ENCODE measurements at places on chromosomes 2 and 18.

- DNase-seq, result no peak
Observed at GRCh38 chr18:4453567-4453873, 1.6 kb downstream of the DLGAP1 start.

- no peak for DNase-seq
Observed at GRCh38 chr2:170238776-170239175, 60.8 kb downstream of the MYO3B start.

- DNase-seq, result no peak
Observed at GRCh38 chr2:76296438-76296837, 585.7 kb upstream of the GCFC2 start.

DNA sequence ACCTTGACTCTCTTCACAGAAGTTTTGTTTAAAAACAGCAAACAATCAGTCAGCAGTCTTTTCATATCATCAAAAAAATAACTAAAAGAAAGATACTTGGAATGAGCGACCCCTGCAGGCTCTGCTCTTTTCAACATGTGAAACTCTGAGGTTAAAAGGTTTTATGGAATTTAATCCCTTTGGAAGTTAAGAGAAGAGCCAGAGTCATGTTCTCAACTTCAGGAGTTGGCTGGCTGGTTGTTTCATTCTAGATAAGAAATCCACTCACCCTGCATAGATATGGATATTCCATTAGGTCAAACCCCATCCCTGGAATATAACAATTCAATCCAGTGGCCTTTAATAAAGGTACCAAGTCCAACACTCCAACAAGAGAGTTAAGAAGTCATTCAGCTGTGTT, 115.6 kb upstream of the RMDN2 start:
- no peak for DNase-seq

GRCh38 chr2:196586511-196586991, 53.0 kb upstream of the CCDC150 start:
- DNase-seq, result no peak

DNA sequence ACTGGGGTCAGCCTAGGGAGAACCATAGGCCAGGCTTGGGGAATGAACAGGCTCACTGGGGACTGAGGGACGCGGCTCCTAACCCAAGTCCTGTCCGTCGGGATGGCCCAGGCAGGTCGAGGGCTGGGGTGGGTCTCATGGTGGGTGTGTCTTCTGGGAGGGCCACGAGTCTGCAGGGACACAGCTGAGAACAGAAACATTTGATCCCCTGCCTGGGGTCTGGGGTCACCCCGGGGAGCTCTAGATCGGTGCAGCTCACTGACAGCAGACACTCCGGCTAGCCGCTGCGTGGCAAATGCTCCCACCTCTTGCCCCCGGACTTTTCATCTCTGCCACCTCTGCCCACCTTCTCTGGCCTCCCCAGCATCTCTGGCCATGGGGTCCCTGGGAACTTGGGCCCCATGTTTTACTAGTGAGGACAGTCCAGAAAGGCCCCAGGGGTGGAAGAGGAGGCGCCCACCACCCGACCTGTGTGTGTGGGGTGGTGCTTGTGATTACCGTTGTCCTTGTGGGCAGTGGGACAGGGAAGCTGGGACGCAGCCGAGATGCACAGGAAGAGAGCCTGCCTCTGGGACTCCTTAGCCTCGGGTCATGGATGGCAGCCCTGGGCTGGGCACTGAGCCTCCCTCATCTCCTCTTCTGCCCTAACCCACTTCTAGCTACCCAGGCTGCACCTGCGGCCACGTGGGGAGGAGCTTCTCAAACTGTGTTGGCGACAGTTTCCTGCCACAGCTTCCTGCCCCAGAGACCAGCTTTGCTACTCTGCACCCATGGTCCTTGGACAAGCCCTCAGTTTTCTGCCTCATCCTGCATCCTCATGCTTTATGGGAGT, 4.9 kb downstream of the ZAP70 start:
- DNase-seq, result peak; percentile 58

DNA sequence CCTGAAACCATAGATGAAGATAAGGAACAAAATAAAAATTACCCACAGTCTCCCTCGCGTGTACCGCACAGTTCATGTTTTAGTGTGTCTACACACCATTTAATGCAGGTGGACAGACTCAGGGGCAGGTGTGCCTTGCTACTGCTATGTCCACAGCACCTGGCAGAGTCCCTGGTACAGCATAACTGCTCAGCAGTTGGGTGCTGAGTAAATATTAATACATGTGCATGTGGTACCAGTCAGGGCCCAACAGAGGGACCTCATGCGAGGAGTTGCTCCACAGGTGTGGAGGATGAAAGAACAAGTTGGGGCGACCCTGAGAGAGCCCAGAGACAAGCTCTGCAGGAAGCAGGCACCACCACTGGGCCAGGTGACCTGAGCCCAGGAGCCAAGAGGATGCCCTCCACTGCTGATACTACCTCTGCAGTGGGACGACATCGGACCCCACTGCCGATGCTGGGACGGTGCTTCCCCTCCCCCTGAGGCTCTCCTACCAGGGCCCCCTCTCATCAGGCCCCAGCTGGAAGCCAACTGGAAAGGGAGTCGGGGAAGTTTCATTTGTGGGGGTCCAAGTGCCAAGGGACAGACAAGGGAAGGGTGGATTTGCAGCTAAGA, 100.8 kb downstream of the NEDD4L start:
- DNase-seq, result no peak

DNA sequence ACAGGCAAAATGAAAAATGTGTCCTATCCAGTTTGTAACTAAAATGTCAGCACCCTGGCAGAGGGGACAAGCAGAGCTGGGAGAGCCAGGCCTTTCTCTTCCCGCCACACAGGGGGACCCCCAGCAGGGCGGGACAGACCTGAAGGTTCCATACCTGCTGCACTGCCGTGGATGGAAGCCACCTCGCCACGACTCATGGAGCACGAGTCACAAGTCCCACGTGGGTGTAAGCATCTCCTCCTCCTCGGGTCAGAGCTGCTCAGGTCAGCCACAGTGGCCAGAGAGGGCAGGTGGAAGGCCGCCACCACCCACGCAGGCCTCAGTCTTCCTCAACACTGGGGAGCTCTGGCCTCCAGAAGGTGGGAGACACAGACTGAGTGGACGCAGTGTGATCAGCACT, 21.0 kb downstream of the C1QL2 start:
- no peak for DNase-seq

GRCh38 chr2:203654826-203655225, 51.6 kb upstream of the CD28 start:
- no peak for DNase-seq

- no peak for DNase-seq
Observed at GRCh38 chr2:80030135-80030534, 274.4 kb downstream of the LRRTM1 start.

- DNase-seq, result no peak
Observed at GRCh38 chr2:20190876-20191713, 33.8 kb downstream of the SDC1 start.

GRCh38 chr2:237473878-237474441, 13.1 kb upstream of the MLPH start:
- DNase-seq, result no peak

- no peak for DNase-seq
Observed at GRCh38 chr2:185477452-185477851, 261.2 kb upstream of the FSIP2 start.

DNA sequence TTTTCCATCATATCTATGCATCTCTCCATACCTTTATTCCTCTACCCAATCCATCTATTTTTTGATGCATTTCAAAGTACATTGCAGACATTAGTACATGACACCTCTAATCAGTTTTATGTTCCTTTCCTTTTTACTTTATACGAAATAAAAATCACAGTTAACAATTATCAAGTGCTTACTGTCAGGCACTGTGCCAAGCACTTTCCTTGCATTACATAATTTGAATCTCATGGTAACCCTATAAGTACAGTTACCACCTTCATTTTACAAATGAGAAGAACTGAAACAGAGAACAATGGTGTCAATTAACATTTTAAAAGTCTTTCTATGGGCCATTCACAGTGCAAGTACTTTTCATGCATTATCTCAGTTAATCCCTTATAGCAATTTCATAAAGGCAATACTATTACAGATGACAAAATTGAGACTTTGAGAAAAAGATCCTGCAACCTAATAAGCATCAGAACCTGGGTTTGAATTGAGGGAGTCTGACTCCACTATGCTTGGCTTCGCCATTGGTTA, 544.4 kb upstream of the TNP1 start:
- DNase-seq, result no peak

GRCh38 chr2:145413261-145414030, 893.5 kb upstream of the ZEB2 start:
- DNase-seq, result no peak

- no peak for DNase-seq
Observed at GRCh38 chr18:59093668-59094067, 46.0 kb upstream of the SEC11C start.

- DNase-seq, result no peak
Observed at GRCh38 chr2:148814860-148815419, 60.1 kb upstream of the KIF5C start.

- no peak for DNase-seq
Observed at GRCh38 chr18:77512152-77512551, 262.5 kb downstream of the GALR1 start.

DNA sequence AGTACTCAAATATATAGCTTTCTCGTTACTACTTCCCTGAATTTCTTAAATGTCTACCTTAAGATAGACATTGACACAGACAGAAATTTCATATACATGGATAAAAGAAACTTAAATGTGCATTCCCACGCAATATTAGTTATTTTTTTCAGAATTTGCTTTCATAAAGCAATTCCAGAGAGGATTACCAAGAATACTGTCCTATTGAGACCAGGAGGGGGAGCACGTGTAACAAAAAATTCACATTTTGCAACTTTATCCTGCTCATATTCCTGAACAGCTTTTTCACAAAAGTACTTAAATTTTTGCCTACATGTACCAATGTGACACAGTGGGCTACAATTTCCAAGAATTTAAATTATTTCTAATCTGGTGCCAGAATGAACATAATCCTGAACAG, 30.7 kb upstream of the ERCC3 start:
- no peak for DNase-seq

DNA sequence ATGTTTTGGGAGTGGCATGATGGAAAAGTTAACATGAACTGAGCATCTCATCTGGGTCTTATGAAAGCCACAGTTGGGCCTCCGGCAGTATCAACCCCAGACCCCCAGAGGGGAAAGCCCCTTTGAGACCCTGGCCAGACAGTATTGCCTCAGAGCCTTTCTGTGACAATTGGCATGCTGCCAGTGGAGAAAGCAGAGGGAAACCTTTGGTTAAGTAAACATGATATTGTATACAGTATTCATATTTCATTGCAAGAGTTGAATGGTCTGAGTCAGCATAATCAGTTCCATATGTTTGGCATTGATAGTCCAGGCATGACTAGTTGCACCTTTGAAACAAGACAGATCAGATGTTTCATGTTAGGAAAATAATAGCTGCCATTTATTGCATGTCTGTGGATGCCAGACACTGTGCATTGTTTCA, 20.0 kb downstream of the MERTK start:
- DNase-seq, result no peak

- DNase-seq, result no peak
Observed at GRCh38 chr2:70192516-70192915, 1.7 kb upstream of the C2orf42 start.

DNA sequence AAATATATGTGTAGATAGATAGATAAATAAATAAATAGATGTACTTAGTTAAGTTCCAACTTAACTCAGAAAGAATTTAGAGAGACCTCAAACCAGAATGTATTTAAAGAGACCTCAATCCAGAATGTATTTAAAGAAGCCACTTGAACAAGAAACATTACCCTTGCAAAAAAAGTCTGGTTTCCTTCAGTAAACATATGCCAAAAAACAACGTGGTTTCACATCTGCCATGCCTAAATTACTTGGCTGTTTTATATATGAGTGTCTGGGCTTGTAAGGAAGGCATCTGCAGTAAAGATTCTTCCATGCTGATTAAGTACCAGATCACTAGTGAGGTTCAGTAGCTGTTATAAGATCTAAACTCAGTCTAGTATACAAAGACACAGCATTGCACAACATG, 29.1 kb upstream of the RPE start:
- DNase-seq, result no peak

DNA sequence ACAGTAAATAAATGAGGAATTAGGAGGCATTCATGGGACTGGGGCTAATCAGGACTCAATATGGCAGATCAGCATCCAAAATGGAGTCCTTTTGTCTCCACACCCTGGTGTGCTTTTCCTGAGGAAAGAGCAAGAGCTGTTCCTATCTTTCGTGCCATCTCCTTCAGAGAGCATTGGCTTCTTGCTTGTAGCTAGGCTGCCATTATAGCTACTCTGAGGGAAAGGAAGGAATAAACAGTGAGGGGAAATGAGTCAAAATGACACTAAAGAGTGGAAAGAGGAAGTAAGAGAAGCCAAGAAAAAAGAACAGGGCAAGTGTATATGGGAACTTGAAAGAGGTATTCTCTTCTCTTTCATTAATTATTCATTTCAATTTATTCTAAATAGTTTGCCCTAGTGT, 8.4 kb upstream of the NMI start:
- no peak for DNase-seq

DNA sequence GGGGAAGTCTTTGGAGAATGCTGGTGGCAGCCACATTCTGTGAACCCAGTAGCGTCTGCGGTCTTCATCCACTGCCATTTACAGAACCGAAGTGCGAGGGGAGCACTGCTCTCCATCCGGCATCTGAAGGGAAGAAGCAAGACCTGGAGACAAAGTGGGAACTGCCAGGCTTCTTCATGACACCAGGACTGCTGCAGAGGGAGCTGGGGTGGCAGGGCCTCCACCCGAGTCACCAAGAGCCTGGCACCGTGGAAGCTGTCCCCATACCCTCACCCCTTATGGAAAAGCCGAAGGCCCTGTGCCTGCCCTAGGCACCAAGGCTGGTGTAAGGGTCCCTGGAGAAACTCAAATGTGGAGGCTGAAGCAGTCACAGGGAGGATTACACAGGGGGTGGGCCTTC, 79.8 kb downstream of the CIB4 start:
- DNase-seq, result no peak

GRCh38 chr18:67417864-67418523, 98.5 kb downstream of the DSEL start:
- DNase-seq, result no peak

GRCh38 chr2:69092857-69093256, 79.9 kb downstream of the ANTXR1 start:
- no peak for DNase-seq

DNA sequence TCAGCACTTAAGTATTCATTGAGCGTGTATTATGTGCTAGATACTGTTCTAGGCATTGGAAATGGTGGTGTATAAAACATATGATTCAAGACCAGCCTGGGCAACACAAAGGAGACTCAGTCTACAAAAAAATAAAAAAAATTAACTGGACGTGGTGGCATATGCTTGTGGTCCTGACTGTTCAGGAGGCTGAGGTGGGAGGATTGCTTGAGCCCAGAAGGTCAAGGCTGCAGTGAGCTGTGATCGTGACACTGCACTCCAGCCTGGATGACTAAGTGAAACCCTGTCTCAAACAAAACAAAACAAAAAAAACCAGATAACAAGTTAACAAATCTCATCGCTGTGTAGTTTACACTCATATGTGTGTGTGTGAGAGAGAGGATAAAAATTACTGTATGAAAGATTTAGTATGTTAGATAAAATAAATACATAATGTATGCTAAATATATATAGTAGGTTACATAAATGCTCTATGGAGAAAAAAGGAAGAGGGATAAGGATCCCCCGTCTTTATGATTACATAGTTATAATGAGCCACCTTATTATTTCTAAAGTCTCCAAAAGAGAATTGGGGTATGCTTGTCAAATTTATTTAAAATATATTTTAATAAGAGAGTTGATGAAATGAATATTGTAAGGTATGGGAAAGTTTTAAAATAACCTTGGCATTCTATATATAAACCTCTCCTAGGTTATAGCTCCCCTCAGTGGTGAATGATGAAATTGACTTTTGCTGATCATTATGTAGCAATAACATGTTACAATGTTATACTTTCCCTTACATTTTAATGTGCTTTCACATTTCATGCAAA, 69.2 kb downstream of the EHBP1 start:
- no peak for DNase-seq

All from stimulated activated CD8-positive, alpha-beta memory T cell treated with anti-CD3 and anti-CD28 coated beads, Interleukin-4, amount 100 ng/mL, for 1 hour (primary cell).